ENCODE measurements at places on chromosomes 4 and X.

- DNase-seq: peak; percentile 93
Observed at GRCh38 chr4:89056953-89057398, at the start of gene FAM13A. Gene FAM13A, minus strand, starts transcription at chr4:89057185. Its CDS starts 221 bp downstream, at chr4:89056964.

GRCh38 chr4:171017593-171017992 lies 795.6 kb upstream of the GALNTL6 start:
- no peak for DNase-seq

GRCh38 chr4:76012388-76012801 lies 5.1 kb upstream of the CXCL9 start:
- DNase-seq: no peak

DNA sequence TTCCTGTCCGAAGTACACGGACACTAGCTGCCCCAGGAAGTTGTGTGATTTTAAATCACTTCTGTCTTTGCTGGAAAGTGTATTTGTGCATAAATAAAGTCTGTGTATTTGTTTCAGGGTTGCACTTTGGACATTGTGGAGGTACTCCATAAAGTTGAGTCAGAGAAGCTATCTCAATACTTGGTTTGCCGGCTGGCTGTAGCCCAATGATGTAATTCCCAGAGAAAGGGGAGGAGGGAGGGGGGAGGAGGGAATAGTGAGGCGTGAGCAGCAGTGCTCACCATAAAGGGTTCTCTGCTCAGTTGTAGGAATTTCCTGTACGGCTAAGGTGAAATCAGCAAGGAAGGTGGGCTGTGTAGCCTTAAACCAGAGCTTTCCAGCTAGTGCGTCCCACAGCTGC lies 7.5 kb downstream of the APEX2 start:
- DNase-seq: no peak

DNA sequence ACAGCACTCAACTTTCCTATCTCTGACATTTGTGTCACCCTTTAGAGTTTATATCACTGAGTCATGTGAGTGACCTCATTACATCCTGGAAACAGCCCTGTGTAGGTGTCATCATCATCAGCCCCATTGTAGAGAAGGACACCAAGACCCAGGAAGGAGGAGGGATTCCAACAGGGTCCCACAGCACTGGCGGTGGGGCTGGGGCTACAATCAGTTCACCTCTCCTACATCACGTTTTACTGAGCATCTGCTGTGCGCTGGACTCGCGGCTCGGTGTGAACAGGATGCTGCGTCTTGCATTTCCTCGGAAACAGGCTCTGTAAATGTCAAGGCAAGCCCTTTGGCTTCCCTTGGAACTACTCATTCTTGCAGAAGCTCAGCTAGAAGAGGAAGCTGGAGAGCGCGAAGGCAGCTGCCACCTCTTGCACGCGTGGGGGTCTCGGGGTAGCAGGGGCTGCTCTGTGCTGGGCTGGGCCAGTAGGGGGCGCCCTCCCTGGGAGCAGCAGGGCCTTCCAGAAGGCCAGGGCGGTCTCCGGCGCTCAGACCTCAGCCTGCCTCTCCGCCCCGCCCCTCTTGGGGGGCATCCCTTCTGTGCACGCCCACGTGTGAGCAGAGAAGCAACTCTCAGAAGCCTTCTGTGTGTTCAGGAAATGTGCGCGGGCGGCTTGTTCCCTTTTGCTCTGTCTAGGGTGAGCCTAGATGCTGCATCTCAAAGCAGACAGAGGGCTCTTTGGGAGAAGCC lies 29.0 kb downstream of the REELD1 start:
- DNase-seq: no peak

DNA sequence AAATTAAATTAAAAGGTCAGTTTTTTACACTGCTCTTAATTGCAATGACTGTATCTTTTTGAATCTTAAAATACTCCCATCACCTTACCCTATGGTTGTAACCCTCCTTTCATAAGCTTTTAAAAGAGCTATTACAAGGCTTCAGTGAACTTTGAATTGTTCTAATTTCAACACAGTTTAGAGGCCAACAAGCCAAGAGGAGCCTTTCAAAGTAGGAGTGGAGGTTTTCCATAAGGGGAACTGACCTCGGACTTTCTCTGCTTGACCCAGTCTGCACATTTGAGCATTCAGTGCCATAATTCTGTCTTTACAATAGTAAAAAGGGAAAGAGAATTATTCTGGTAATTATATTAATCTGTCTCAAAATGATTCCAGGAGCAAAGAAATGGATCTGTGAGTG lies 98.9 kb downstream of the PARM1 start:
- no peak for DNase-seq

DNA sequence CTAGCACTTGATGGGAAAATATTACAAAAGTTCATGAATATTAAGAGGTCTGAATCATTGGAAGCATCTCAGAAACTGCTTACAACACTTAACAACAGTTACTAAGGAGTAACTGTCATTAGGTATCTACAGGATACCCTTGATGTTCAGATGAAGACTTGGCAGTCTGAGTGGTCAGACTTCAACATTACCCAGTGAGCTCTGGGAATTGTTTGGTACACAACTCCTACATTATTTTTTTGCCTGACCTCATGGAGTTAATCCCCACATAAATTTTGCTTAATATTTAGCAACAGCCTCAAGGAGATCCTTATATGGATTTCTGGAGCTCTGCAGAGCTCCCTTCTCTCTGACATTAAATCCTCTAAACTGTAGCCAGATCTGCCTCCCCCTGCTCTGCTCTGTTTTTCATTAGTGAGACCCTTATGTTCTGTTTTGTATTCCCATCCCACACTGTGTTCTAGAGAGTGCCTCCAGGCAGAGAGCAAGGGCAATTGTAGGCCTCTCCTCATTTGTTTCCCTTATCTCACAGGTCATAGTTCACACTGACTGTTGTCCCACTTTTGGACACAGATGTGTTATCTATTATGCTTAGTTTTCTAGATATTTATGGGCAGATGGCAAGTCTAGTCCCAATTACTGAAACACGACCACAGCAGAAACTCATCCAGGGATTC lies 368.8 kb downstream of the GASK1B start:
- no peak for DNase-seq

DNA sequence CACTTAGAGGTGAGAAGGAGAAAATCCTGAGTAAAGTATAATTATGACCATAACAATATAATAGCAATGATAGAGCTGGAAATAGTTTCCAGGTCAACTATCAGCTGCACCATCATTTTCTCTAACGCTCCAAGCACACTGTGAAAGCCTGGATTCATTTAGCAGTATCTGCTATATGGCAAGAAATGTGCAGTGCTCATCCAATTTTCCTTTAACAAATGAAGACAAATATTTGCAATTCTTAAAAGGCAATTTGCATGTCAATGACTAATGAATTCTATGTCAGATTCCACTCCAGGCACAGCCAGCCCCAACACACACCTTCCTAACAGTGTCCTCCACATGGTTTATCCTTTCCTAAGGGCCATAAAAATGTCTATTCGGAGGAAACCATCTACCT lies 12.7 kb downstream of the PRSS12 start:
- no peak for DNase-seq

- DNase-seq: peak; percentile 3
Observed at GRCh38 chrX:45849261-45849862, 648.7 kb upstream of the DIPK2B start.

GRCh38 chr4:53932796-53933610 lies 131.4 kb downstream of the CHIC2 start:
- no peak for DNase-seq

- DNase-seq: no peak
Observed at GRCh38 chr4:110108422-110108821, 90.0 kb downstream of the ELOVL6 start.

GRCh38 chr4:169758401-169758962 lies 738 bp upstream of the HPF1 start:
- DNase-seq: no peak

DNA sequence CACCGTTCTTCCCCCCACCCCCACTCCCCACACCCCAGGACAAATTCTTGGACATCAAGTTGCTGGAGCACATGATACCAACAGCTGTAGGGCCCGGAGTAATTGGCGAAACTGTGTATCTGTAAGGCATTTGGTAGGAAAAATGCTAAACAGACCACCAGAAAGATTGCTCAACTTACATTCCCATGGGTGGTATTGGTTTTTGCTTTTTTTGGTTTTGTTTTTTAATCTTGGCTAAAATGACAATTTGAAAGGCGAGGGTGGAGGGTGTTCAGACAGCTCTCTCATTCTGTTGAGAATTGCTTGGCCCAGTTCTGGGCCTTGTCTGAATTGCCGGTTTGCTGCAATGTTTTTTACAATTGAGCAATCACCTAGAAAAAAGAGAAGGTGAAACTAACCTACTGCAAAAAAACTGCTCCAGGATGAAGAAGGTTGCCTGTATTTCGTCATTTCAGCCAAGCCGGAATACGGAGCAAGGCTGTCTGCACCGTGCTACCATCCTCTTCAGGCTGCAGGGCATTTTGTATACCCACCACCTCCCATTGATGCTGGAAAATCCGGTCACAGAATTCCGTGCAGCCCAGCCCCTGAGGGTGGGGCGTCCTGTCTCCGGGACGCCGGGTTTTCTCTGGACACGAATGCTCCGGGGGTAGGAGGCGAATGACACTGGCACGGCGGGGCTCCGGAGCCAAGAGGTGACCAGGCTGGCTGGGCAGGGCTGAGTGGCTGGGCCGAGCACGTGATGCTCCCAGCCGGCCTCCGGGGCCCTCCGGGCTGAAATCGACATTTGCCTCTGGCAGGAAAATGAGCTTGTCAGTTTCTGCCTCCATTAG lies at the start of gene CLCN4:
TSS of gene CLCN4 (plus strand) at position 777 of the 833 bp plus-strand sequence. CDS start 28,058 bp downstream, outside the sequence.
- peak; percentile 56 for DNase-seq

- no peak for DNase-seq
Observed at GRCh38 chr4:89797117-89797516, 39.8 kb downstream of the SNCA start.

DNA sequence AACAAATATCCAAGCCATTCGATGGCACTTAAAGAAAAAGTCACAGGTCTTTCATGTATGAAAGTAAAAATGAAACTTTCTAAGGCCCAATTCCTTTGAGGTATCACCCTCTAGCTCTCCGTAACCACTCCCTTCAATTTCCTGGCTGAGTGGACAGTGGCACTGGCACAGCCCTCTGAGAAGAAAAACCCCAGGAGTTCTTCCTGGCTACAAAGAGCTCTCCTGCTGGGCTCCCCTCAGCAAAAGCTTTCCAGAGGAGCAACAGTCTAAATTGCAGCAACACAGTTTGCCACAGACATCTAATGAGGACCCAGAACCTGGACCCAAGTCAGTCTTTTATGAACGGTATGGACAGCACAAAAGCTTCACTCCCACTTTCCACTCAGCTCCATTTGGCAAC lies 71.8 kb downstream of the FUNDC1 start:
- DNase-seq: no peak

DNA sequence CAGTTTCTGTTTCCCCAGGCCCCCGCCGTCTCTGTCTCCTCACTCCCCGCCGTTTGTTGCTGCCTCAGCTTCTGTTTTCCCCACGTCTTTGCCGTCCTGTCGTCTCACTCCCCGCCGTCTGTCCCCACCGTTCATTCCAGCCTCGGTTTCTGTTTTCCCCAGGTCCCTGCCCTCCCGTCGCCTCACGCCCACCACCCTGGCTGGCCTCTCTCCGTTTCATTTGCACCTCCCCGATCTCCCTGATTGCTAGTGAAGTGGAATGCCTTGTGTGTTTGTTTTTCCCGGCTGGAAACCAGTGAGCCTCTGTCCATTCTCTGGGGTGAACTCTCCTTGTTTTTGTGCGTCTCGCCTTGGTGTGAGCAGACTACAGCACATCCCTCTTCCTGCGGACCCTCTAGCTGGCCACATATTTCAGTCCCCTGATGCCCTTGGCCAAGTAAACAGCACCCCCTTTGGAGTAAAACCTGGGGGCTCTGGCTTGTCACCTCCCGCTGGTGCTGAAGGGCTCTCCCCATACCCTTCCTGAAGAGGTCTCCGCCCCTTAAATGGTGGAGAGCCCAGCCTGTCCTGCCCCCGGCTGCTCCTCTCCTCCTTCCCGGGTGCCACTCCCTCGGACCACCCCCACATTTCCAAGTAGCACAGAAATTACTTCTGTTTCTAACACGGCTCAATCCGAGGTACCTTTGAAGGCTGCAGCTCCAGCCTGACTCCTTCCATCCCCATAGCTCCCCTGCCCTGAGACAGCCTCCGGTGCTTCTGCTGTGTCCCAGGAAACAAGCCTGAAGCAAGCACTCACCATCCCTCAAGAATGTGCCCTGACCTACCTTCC lies 13.2 kb downstream of the TMEM175 start:
- no peak for DNase-seq

- DNase-seq: no peak
Observed at GRCh38 chrX:126836186-126836585, 16.7 kb downstream of the PRR32 start.

DNA sequence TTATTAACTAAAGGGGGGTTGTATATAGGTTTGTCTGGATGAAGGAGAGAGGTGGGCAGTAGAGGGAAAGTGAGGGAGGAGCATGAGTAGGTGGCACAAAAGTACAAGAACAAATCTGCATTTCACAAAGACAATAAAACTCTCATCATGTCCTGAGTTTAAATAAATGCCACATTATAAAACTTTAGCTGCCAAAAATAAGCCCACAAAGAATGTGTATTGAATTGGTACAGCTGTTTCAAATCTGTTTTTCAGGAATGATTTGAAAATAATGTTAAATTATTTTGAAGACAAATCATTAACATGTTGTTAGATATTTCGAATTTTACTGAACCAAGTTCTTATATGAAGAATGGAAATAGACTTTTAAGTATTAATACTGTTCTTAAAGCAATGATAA lies 5.8 kb downstream of the CNKSR2 start:
- no peak for DNase-seq

DNA sequence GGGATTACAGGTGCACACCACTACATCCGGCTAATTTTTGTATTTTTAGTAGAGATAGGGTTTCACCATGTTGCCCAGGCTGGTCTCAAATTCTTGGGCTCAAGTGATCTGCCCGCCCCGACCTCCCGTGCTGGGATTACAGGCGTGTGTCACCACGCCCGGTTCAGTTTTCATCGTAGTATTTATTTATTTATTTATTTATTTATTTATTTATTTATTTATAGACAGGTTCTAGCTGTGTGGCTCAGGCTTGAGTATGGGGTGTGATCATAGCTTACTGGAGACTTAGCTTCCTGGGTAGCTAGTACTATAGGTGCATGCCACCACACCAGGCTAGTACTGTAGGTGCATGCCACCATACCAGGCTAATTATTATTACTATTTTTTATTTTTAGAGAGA lies 64.1 kb upstream of the STOX2 start:
- DNase-seq: no peak

DNA sequence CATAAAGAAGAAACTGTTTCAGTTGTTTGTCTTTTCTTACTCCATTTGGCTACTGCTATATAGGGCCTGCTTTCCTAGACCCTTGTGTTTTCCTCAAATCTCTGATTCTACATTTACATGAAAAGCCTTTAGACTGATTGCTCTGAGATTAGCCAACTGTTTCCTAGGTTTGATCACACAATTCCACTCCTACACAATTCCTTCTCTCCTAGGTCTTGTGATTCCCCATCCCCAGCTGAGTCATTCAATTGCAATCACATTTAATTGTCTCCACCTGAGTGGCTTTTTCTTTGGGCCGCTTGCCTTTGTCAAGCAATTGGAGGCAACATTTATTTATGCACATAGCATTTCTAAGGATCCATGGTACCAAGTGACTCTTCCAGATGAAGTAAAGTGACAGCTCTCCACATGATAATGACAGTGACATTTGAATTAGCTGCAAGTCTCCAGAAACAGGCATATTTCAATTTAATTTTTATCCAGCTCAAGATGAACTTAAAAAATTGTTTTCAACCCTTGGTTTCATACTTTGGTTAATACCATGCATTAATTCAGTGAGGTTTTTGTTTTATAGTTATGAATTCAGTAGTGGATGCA lies 35.8 kb downstream of the ATXN3L start:
- DNase-seq: no peak

Data from NCI-H510A (cell line).